ENCODE measurements at places on chromosomes 6 and 20.

DNA sequence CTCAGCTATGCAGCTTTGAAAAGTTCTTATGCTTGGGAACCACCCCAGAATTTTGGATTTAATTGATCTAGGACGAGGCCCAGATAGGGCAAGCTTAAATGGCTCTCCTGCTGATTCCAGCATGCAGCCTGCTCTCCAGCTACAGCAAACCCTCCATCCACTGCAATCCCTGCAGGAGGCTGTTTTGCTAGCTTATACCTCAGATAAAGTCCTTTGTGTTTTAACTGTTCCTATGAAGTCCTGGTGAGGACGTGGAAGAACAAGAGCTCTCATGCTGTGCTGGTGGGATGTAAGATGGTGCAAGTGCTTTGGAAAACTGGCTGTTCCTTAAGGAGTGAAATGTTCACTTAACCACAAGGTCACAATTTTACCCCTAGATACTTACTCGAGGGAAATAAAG lies 25.5 kb upstream of the NXT1 start:
- DNase-seq = no peak

DNA sequence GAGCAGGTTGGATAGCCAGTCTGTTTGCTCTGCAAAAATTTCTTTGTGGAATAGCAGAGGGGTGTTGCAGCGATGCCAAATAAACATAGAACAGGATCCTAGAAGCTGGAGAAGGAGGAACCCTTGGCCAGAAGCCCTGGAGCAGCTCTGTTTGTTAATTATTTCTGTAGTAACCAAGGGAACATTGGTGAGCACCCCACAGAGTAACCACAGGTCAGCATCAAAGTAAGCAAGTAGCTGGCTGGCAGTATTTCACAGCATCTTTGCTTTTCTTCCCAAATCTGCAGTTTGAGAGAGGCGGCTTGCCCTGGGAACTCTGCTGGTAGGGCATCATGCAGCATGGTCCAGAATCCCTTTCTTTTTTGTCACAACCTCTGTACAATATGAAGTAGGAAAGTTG lies 12.7 kb upstream of the APMAP start:
- no peak for DNase-seq

DNA sequence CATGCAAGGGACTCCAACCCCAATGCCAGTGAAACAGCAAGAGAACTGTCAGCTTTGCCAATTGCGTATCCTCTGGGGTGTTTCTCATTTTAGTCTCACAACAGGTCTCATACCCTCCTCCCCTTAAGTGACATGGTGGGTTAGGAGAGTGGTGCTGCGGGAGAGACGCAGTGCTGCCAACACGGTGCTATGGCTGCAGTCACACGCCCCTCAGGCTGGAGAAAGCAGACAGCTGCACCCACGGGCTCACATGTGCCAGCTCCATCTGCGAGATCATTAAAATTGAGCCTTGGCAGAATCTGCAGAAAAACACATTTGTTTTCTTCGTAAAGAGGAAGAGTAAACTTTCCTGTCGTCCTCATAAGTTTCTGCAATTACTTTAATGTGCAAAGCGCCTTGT lies 114.7 kb downstream of the ANKRD60 start:
- DNase-seq = no peak

- DNase-seq = no peak
These were observed 61.2 kb upstream of the BHLHE23 start for GRCh38 chr20:63067721-63068560.

DNA sequence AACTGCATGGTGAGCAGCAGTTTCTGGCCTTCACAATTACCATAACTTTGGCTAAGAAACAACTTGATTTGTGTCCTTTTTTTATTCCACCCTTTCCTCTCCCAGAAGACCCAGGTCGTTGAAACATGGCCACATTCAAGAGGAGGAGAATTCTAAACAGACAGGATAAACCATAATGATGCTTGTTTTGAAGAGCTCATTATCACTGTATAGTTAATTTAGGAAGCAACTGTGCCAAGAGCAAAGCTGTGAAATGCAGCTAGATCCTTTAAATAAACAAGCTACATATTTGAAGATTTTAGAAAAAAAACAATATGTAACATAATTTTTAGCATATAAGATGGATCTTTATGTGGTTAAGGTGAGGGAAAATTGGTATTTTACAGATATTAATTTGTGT lies 104.5 kb downstream of the KLHL32 start:
- no peak for DNase-seq

DNA sequence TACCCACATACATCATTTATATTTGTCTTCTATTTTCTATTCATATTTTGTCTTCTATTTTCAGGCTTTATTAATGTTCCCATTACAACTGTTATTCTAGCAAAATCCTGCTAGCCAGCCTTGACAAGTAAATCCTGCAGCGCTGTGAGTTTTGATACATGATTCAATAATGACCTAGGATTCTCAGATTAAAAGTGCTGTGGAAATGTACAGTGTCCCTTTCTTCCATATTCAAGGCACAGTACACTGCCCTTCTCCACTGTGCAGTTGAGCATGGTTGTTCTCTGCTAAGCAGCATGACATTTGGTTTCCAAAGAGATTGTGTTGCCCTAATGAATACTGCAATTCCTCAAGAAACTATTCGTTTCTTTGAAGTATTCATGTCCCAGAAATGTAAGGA lies 5.8 kb upstream of the HEY2 start:
- DNase-seq = no peak

GRCh38 chr6:12957321-12958051 lies 240.9 kb downstream of the PHACTR1 start:
- peak; percentile 11 for DNase-seq

GRCh38 chr20:32052778-32053362 lies 828 bp downstream of the HCK start:
- no peak for DNase-seq

DNA sequence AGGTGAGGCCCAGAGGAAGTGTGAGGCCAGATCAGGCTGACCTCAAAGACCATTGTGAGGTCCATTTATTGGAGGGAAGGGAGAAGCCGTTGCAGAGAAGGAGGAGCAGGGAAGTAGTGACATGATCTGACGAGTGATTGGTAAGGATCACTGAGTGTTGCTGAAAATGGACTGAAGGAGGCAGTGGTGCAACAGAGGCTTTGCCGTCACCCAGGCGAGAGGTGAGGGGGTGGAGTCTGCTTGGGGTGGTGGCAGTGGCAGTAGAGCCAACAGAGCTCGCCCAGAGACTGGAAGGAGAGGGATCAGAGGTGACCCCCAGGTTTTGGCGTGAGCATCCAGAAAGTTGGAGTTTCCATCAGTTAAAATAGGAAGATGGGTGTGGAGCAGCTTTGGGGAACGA lies 67.9 kb upstream of the CLDN20 start:
- DNase-seq = no peak
